ENCODE measurements at places on chromosomes 2 and 18. TPM values are rescaled to one million over a fixed set of nuclear protein-coding genes. Genes with fewer than 3 reads are reported as not detected.

DNA sequence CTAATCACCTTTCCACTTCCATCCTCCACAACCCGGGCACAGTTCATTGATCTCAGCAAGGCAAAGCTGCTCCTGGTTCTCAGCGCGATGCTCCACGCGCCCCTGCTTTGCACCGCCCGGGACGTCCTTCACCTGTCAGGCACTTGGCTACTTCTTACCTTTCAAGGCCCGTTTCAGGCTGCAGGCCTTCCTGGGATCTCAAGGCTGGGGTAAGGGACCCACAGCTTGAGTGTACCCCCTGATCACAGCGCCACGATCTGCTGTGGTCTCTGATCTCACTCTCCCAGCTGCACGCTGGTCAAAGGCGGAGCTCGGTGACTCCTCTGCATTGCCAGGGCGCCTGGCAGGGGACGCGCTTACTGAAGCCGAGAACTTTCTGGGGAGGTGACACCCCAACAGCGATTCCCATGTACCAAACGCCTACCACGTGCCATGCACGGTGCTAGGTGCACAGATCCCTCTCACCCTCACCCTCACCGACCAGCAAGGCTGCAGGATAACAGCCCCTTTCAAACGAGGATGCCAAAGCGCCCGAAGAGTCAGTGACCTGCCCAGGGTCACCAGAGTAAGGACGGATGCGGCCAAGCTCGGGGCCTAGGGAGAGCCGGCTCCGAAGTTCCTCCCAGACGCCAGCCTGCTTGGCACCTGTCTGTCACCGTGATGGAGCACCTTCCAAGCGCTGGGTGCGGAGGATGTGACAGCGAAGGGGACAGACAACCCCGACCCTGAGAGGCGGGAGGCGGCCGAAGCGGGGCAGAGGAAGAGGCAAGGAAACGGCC, 818 bp downstream of the ITGB1BP1 start:
- H3K27ac ChIP-seq = peak overlapping the region; percentile 62
- no peaks in the 10 kb centered on the region for H3K36me3 ChIP-seq
- peak; percentile 45 for DNase-seq

DNA sequence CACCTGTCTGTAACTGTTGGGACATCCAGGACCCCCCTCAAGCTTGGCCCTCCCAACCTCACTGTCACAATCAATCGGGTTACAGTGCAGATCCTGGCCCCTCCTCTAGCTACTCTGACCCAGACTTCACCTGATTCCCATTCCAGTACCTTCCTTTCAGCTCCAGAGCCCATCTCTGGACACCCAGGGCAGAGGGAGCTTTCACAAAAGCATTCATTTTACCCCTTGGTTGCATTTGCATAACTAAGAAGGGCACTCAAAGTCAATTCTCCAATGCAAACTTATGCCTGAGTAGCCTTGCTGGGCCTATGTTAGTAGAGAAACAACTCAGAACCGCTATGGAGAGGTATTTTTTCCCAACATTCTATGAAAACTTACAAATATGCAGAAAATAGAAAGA, 7.4 kb downstream of the ZAP70 start:
- H3K4me3 ChIP-seq = no peak overlapping the region
- no peak overlapping the region for H3K27ac ChIP-seq
- no peaks in the 10 kb centered on the region for H3K36me3 ChIP-seq
- no peak for DNase-seq
- no peaks in the 10 kb centered on the region for H3K4me1 ChIP-seq
- no peaks in the 10 kb centered on the region for H3K27me3 ChIP-seq

GRCh38 chr2:86358957-86359356, 21.5 kb upstream of the REEP1 start:
- H3K27me3 ChIP-seq = no peaks in the 10 kb centered on the region
- DNase-seq = no peak
- no peaks in the 10 kb centered on the region for H3K4me1 ChIP-seq
- no peak overlapping the region for H3K4me3 ChIP-seq
- no peaks in the 10 kb centered on the region for H3K36me3 ChIP-seq
- H3K27ac ChIP-seq = no peak overlapping the region

GRCh38 chr2:2896011-2896410, 481.6 kb downstream of the EIPR1 start:
- no peak overlapping the region for H3K4me3 ChIP-seq
- H3K27ac ChIP-seq = no peak overlapping the region
- no peaks in the 10 kb centered on the region for H3K27me3 ChIP-seq
- H3K4me1 ChIP-seq = no peaks in the 10 kb centered on the region

GRCh38 chr2:45748239-45748638, 96.8 kb downstream of the PRKCE start:
- H3K27me3 ChIP-seq = no peaks in the 10 kb centered on the region
- no peak overlapping the region for H3K4me3 ChIP-seq
- H3K27ac ChIP-seq = no peak overlapping the region
- peaks cover 6% of the 10 kb centered on the region for H3K4me1 ChIP-seq
- no peak for DNase-seq

GRCh38 chr2:1976728-1977416, 232.6 kb upstream of the PXDN start:
- no peaks in the 10 kb centered on the region for H3K4me1 ChIP-seq
- H3K27ac ChIP-seq = no peak overlapping the region
- DNase-seq = no peak
- no peaks in the 10 kb centered on the region for H3K36me3 ChIP-seq
- H3K27me3 ChIP-seq = no peaks in the 10 kb centered on the region

DNA sequence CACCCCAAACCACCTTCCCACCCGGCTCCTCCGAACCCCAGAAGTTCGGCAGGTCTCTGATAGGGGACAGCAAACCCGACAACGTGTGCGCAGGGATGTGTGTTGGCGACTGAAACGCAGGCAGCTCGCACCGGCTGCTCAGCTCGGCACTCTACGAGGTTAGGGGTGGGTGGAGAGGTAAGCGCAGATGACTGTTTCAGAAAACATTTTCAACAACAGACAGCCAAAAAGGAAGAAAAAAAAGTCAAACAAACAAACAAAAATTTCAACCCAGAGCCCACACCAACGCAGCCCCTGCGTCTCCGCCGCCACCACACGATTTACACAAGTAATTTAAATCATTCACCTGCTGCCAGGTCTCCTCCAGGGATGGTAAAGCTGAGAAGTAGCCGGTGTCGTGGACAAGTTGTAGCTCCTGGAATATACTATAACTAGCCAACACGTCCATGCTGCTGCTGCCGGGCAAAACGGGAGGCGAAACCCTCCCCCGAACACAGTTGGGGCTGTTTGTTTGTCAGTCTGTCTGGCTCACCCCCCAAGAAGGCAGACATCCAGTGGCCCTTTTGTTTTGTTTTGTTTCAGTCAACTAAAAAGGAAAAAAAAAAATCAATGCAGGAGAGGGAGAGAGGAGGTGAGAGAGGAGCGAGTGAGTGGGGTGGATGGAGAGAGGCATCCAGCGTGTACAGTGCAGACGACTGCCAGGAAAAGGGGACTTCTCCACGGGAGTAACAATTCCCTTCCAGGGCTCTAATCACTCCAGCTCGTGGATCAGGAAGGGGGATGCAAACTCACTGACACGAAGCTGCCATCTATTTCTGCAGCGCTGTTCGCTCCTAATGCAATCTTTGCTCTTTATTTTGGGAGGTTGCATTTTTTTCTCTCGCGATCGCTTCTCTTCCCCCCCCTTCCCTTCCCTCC, at the start of gene KLF7:
KLF7 (minus strand) TSS at position 828 of the 918 bp plus-strand sequence; CDS start at position 448, 380 bp downstream.
- H3K27ac ChIP-seq = peak within 1 kb of the TSS; percentile 97
- peak; percentile 67 for DNase-seq
- no peaks in the 10 kb centered on the region for H3K36me3 ChIP-seq
- peak within 1 kb of the TSS; percentile 89 for H3K4me3 ChIP-seq

- H3K4me1 ChIP-seq = no peaks in the 10 kb centered on the region
- no peak overlapping the region for H3K27ac ChIP-seq
- H3K36me3 ChIP-seq = no peaks in the 10 kb centered on the region
- H3K4me3 ChIP-seq = no peak overlapping the region
- H3K27me3 ChIP-seq = no peaks in the 10 kb centered on the region
- no peak for DNase-seq
Observed at GRCh38 chr2:226446406-226447001, 353.1 kb downstream of the IRS1 start.

- no peaks in the 10 kb centered on the region for H3K27me3 ChIP-seq
- no peak overlapping the region for H3K27ac ChIP-seq
- H3K4me1 ChIP-seq = peaks cover 27% of the 10 kb centered on the region
- DNase-seq = peak; percentile 67
- H3K36me3 ChIP-seq = no peaks in the 10 kb centered on the region
Observed at GRCh38 chr2:232319803-232320442, 58.6 kb upstream of the ALPP start.

- H3K27ac ChIP-seq = no peak overlapping the region
- H3K27me3 ChIP-seq = no peaks in the 10 kb centered on the region
- H3K36me3 ChIP-seq = no peaks in the 10 kb centered on the region
- H3K4me3 ChIP-seq = no peak overlapping the region
Observed at GRCh38 chr2:42770288-42771131, 6.6 kb upstream of the OXER1 start.

PPP1R1C gene
- not detected for total RNA-seq

SERPINB11 gene
- not detected for total RNA-seq

MAP2 gene
- 61.2 TPM for total RNA-seq

Measured in endothelial cell of umbilical vein (primary cell).